ENCODE measurements at places on chromosomes 11 and 22. TPM values are rescaled to one million over a fixed set of nuclear protein-coding genes. Genes with fewer than 3 reads are reported as not detected.

- no peak for DNase-seq
Observed at GRCh38 chr11:23611726-23612125, 751.5 kb upstream of the CCDC179 start.

DNA sequence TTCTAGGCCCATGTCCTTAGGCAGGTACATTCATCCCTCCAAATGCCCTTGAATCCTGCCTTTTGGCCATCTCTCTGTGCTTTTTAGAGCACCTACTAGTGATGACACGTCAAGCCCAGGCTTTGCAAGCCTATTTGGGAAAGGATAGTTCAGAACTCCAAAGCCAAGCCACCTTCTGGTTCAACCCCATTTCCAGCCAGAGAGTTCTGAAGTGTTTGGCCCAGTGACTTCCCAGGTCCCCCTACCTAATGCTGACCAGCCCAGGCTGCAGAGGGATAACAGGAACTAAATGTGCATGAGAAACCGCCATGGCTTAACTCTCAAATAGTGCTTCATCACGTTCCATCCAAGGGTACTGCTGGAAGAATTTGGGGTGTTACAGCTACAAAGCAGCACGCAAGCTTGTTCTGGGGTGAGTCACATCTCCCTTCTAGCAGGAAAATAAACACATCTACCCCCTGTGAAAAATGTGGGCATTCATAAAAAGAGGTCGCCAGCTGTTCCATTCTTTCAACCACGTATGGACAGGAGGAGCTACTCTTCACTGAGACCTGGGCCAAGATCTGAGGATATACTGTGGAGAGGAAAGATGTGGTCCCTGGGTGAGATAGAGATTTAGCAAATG is 2.0 kb upstream of the FXYD6 start:
- DNase-seq: no peak

DNA sequence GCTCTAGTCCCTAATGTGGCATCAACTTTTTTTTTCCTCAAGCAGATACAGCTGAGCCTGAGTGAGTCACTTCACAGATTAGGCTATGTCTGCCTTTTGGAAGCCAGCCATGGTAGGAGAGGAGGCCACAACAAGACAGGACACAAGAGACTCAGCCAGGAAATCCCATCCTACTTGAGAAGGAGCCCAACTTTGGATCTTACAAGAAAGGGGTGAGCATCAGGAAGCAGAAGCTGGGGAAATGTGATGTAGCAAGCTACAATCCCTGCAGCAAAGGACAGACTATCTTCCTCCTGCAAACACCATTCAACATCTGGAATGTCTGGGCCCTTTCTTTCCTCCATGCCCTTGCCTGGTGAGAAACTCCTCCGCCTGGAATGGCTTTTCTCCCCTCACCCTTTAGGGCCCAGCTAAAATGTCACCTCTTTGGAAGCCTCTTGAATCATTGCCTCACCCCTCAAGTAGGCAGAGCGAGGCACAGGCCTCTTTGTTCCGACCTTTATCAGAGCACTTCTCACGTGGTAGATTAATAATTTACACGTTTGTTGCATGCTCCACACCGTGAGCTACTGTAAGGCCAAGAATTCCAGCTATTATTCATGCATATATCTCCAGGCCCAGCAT is 156.4 kb upstream of the PITPNB start:
- no peak for DNase-seq

- peak; percentile 50 for DNase-seq
Observed at GRCh38 chr22:33579448-33580093, 340.7 kb downstream of the LARGE1 start.

Gene CHRM1
- 38.1 TPM for total RNA-seq

Gene CXCR5
- not detected for total RNA-seq

Gene THY1
- total RNA-seq: 39.7 TPM

- no peak for DNase-seq
Observed at GRCh38 chr11:110358336-110358735, 61.9 kb upstream of the RDX start.

DNA sequence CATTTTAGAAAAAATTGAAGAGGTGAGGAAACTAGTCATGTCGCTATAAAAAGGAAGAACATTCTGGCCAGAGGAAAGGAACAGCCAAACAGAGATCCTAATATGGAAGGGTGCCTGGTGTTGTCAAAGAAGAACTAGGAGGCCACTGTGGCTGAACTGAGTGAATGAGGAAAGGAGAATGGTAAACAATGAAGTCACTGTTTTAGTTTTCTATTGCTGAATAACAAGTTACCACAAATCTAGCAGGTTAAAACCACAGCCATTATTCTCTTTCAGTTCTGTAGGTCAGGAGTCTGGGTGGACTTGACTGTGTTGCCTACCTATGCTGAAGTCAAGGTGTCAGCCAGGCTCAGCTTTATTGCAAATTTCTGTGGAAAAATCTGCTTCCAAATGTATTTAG is 549.3 kb upstream of the CCDC90B start:
- no peak for DNase-seq

GRCh38 chr11:75268626-75269366 is 28.2 kb downstream of the TPBGL start:
- DNase-seq: no peak

Gene OR10G8
- total RNA-seq: not detected

Gene LMNTD2
- 8.7 TPM for total RNA-seq

DNA sequence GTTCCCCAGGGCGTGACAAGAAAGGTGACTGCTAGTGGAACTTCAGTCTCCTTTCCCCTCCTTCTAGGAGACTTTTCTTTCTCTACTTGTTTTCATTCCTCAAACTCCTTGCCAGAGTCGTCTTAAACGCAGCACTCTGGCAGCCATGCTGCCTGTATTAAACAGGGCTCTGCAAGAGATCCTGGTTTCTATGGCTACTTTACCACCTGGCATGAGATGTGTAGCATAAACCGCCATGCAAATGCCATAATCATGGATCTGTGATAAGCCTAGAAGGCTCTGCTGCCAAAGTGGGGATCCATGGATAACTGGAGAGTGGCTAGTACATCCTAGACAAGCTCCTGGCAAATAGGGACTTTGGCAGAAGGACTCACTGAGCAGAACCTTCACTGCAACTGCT is 321.1 kb downstream of the CADM1 start:
- no peak for DNase-seq

Gene TTC36
- total RNA-seq: 7.7 TPM

DNA sequence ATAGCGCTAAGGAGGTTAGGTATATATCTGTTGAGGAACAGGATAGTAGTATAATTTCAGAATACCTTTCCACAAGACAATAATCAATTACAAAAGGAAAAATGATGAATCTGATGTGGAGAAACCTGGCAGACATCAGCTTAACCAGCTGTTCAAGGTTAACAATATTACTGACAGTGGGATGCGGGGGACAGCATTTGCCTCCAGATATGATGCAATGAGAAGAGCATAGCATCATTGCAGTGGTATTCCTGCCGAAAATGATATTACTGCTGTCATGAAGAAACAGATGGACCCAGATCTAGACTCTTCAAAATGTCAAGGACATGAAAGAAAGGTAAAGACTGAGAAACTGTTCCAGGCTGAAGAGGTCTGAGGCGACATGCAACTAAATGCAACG is 49.7 kb downstream of the RBFOX2 start:
- DNase-seq: no peak

Measured in prostate gland (tissue), 2 donors.